ENCODE measurements at places on chromosomes 7 and 10. TPM values are rescaled to one million over a fixed set of nuclear protein-coding genes. Genes with fewer than 3 reads are reported as not detected.

GRCh38 chr7:159028508-159029401 is 115.9 kb downstream of the VIPR2 start:
- no peak for DNase-seq

- no peak for DNase-seq
These were observed 335.3 kb downstream of the GLRX3 start for GRCh38 chr10:130471486-130471885.

- DNase-seq, result no peak
These were observed 61.4 kb downstream of the BBS9 start for GRCh38 chr7:33190688-33191304.

DNA sequence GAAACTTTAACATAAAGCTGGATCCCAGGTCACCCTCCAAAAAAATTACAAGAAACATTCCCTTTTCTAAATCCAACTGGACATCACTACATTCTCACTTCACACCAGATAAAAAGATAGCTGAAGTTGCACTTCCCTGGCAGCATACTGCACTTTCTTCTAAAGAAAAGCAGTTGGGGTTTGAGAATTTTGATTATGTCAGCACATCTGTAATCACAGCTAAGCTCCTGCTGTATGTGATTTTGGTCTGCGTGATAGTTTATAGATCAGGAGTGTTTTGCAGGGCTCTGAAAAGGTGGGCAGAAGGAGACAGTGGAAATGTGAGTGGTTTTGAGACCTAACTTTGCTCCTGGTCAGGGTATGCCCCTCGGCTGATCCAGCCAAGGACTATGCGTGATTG is 199.1 kb upstream of the AKR1E2 start:
- no peak for DNase-seq

DNA sequence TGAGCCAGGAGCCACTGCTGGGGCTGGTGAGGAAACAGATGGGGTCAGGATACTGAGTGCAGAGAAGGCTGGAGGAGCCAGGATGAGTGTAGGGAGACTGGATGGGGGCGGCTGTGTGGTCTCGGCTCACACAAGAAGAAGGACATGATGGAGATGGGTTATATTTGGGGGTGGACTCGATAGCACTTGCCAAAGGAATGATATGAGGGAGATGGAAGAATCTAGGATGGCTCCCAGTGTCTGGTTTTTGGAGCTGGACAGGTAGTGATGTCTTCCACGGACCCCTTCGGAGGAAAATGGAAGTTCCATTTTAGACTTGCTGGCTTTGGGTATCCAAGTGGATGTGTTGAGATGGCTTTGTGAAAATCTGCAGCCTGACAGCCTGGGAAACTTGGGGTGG is 83.9 kb downstream of the CDH23 start:
- no peak for DNase-seq

GRCh38 chr7:31979690-31980330 is 90.4 kb downstream of the PDE1C start:
- DNase-seq, result no peak

GRCh38 chr10:125296598-125296997 is 136.2 kb upstream of the CTBP2 start:
- DNase-seq, result no peak

- DNase-seq, result no peak
These were observed 598 bp downstream of the VIPR2 start for GRCh38 chr7:159143780-159144757.

DNA sequence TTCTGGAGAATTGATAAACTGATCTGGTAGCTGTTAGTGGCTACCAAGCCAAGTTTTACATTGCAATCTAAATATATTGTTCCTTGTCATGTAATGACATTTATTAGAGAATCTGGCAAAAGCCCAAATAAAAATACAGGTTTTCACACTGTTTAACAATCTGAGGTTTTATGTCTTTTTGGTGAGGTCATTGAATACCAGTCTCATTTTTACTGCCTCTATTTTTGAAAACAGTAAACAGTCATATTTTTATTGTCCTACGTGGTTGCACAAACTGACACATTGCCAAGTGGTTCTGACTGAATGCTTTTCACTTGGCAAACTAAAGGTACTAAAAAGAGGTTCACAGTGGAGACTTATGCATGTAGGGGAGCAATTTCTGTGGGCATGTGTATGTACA is 157.5 kb downstream of the PRKG1 start:
- no peak for DNase-seq

DNA sequence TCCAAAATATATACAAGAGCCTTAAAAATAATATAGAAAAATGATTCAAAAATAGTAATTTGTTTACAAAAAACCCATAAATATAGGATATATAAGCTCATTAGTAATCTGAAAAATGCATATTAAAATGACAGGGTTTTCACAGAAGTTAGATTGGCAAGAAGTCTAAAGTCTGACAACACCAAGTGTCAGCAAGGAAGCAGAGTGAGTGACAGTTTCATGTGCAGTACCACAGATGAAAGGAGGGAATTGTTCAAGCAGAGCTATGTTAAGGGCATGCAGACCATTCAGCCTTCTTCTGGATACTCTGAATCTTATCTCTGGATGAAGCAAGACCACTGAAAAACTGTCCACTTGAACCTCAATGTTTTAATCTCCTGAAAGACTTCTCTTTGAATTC is 55.9 kb downstream of the ZNF248 start:
- DNase-seq, result no peak

DNA sequence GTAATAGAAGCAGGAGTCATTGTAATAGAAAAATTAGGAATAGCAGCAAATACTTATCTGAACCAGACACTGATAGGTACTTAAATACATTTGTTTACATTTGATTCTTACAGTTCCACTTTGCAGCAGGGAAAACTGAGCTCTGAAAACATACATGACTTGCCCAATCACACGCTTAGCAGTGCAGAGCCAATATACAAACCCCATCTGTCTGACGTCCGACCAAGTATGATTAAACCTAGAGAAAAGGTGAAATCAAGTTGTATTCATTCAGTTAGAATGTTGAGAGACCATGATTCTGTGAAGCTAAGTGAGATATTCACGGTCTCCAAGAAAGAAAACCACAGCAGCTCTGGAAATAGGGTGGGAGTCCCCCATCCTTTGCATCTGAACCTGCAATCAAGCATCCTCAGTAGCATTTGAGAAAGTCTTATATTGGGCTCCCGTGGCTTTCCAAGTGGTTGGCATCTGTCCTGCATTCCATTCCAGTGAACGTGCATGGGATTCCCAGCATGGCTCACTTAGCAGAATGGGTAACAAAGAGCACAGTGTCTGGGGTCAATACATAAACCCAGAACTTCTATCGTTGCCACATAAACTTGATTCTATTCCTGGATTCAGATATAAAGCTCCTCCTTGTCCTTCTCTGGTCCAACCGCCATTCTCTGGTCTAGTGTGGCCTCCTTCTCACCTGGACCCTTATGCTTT is 148.7 kb upstream of the RSU1 start:
- DNase-seq, result no peak

- DNase-seq, result no peak
These were observed 15.1 kb upstream of the RET start for GRCh38 chr10:43061760-43062159.

DNA sequence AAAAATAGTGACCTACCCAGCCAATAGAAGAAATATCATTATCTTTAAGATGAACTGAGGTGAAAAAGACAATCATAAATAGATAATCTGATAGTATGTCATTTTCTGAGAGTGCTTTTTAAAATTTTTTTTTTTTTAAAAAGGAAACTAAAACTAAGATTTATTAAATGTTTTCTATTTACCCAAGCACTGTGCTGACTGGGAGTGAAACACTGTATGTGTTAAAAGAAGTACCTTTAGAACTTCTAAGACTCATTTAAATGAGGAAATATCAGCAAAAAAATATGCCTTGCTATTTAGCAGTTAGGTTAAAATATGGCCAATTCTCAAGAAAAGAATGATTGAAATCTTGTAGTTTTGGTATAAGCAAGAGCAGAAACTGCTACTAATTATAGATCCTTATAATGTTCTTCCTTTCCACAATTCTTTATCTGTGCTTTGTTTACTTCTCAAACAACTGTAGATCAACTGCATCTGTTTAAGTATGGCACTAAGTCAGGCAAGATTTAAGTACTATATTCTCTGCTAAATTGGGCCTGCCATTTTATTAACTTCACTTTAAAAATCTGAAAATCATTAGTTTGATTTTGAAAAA is 39.5 kb upstream of the WNT2 start:
- no peak for DNase-seq

- DNase-seq, result no peak
These were observed 5.7 kb downstream of the ITIH2 start for GRCh38 chr10:7708832-7709231.

DNA sequence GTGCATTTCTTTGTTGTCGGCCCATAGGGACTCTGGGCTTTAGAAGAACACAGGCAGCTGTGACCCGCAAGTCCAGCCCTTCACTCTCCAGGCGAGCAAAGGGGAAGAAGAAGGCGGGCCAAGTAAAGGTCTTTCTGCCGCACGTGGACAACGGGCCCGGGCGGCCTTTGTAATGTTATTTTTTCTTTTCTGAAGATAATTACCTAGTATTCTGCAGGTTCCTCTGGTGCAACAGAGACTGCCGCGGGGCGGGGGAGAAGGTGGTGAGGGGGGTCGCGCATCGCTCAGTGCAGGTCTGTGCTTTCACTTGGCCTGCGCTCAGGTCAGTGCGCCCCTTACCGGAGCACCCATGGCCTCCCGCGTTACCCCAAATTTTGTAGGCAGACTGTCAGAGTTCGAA is 7.1 kb upstream of the TBX20 start:
- no peak for DNase-seq

DNA sequence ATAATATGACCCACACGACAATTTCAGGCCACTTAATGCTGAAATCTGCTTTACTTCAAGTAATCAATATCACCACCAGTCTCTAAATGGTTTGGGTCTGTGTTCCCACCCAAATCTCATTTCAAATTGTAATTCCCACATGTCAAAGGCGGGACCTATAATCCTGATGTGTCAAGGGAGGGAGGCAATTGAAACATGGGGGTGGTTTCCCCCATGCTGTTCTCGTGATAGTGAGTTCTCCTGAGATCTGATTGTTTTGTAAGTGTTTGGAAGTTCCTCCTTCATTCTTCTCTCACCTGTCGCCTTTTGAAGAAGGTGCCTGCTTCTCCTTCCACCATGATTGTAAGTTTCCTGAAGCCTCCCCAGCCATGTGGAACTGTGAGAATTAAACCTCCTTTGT is 178.4 kb downstream of the CRPPA start:
- DNase-seq, result no peak

GRCh38 chr10:104089621-104090020 is 3.9 kb upstream of the COL17A1 start:
- no peak for DNase-seq

- DNase-seq, result no peak
These were observed 16.2 kb upstream of the PAX2 start for GRCh38 chr10:100728928-100729861.

- no peak for DNase-seq
These were observed 30.7 kb downstream of the ST8SIA6 start for GRCh38 chr10:17423632-17424186.

DNA sequence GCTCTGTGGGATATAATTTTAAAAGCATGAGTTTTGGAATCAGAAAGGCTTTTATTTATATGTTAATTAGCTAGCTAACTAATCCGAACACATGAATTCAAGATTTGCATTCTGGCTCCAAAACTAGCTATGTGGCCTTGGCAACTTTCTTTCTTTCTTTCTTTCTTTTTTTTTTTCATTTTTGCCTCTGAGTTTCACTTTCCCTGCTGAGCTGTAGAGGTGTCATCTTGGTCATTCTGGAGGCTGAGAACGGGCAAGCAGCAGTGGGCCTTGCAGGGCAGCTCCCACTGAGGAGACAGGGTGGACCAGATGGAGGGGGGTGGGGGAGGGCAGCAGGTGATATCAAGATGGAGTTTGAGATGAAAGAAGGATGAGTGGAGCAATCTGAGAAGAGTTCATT is 24.8 kb upstream of the SFMBT2 start:
- DNase-seq, result no peak

GRCh38 chr10:77264107-77264506 is 373.5 kb downstream of the KCNMA1 start:
- DNase-seq, result no peak

GRCh38 chr7:15397922-15398760 is 163.7 kb downstream of the AGMO start:
- no peak for DNase-seq

Gene LYZL2
- total RNA-seq, result not detected

Gene CRYGN
- total RNA-seq, result not detected

Gene IRF5
- not detected for total RNA-seq

Gene KCNIP2
- total RNA-seq, result 0.48 TPM

Gene ASAH2
- total RNA-seq, result 0.88 TPM

Gene SCART1
- 0.44 TPM for total RNA-seq

Gene SOSTDC1
- total RNA-seq, result not detected

Gene NUDT13
- total RNA-seq, result 0.99 TPM

Gene SMC3
- total RNA-seq, result 16.8 TPM

Gene GNAT3
- total RNA-seq, result not detected

Gene SPDYE9
- total RNA-seq, result not detected

Gene PTF1A
- total RNA-seq, result not detected

Gene GPR22
- total RNA-seq, result not detected

Gene PNLIPRP1
- total RNA-seq, result not detected

Gene MGMT
- 26.5 TPM for total RNA-seq

Gene ACSL5
- total RNA-seq, result 22.5 TPM
